ENCODE measurements at places on chromosomes 4 and X.
A peak's percentile ranks its signal among the peaks of the same experiment; 100 is the strongest.

- DNase-seq, result no peak
Observed at GRCh38 chr4:93776386-93777080, 52.0 kb upstream of the ATOH1 start.

- DNase-seq, result no peak
Observed at GRCh38 chrX:10062352-10062751, 94.4 kb upstream of the CLCN4 start.

GRCh38 chr4:116838609-116839008, 246.8 kb downstream of the TRAM1L1 start:
- no peak for DNase-seq

- no peak for DNase-seq
Observed at GRCh38 chrX:9899640-9900111, 67.5 kb upstream of the CLDN34 start.

GRCh38 chrX:120752431-120753082, 122.7 kb upstream of the C1GALT1C1 start:
- DNase-seq, result no peak

GRCh38 chr4:13640149-13640940, 12.8 kb upstream of the BOD1L1 start:
- no peak for DNase-seq

DNA sequence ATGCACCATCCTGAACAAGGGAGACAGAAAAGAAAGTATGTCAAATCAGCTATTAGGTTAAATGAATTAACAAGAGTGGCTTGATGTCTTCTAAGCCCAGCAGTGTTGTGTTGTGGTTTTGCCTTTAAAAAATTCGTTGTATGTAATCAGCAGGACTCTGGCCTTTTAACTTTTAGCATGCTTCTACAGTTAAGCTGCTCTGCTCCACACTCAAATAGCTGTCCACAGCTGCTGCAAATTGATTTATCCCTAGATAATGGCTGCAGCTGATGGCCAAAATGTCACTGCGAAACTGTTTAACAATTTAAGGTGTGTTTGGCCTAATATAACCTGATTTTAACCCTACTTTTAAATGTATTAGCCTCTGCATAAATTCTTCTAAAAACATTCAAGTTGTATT, 85.8 kb downstream of the CXXC4 start:
- no peak for DNase-seq

DNA sequence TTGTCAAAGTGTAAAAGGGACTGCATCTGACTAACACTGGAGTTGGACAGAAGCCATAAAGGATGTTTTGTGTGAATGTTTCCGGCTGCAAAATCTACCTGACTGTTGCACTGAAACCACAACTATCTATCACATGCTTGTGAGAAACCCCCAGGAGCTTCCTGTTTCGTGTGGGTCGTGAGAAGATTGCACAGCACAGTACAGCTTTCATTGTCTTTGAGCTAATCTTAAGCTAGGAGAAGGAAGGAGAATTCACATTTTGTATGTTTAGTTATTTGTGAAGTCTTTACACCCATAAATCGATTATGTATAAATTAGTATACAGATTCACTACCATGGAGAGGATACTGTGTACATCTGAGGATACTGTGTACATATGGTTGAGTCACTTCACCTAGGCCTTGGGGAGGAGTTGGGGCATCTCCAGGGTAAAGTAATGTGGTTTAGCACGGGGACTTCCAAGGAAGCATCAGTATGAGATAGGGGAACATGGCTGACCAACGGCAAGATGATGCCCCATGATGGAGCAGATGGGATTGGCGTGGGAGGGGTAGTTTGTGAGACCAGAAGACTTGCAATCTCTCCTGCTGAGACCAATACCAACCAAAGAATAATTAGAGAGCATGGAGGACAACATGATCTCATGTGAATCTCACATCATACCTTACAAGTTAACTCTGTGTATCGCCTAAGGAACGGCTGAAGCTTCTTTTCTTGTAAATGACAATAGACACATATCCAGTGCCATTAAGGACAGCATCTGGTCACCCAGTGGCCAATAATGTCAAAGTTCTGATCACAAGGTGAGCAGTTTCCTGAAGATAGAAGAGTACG, 43.1 kb upstream of the FAM9C start:
- DNase-seq, result peak; percentile 92

GRCh38 chr4:121256887-121257466, 92.9 kb upstream of the TNIP3 start:
- no peak for DNase-seq

GRCh38 chrX:39174772-39175417, 373.6 kb downstream of the MID1IP1 start:
- peak; percentile 23 for DNase-seq

DNA sequence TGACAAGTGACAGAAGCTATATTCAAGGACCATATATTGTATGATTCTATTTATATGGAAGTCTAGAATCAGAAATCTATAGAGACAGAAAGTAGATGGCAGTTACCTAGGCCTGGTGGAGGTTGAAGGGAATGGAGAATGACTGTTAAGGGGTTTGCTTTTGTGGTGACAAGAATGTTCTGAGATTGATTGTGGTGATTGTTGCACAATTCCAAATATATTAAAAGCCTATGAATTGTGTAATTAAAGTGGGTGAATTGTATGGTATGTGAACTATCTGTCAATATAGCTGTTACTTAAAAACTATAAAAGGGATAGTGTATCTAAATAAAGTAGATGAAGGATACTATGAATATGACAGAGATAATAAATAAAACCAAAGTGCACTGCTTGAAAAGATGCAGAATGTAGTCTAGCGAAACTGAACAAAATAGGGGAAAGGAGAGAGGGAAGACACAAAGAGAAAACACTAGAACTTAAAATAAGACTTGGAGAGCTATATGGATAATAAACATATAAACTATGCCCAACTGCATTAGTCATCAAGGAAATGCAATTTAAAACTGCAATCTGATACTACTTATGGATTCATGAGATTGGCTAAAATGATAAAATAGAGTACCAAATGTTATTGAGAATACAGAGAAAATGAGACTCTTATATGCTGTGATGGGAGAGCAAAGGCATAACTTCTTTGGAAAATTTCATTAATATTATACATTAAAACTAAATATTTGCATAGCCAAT, 82.1 kb upstream of the BANK1 start:
- no peak for DNase-seq

DNA sequence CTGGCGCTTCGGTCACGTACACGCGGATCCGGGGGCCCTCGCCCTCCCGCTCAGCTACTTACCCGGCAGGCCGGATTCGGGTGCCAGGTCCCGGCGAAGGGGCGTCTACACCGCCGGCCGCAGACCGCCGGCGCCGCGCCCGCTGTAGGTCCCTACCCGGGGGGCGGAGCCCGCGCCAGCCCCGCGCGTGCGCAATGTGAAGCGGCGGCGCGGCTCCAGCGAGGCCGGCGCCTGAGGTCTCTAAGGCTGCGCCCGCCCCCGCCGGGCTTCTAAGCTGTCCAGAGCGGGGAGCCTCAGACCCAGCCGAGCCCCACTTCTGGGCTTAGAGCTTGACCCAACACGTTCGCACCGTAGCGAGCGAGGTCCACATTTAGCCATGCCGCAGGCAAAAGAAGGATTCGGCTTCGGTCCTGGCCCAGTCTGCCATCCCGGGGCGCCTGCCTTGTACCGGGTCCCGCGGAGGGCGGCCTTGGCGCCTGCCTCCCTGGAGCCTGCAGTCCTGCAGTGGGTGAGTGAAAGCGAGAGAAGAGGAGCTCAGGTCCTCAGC, at the start of gene ZNF518B:
TSS of gene ZNF518B (minus strand) at position 172 of the 547 bp plus-strand sequence. CDS start 11,098 bp downstream, outside the sequence.
- peak; percentile 65 for DNase-seq

DNA sequence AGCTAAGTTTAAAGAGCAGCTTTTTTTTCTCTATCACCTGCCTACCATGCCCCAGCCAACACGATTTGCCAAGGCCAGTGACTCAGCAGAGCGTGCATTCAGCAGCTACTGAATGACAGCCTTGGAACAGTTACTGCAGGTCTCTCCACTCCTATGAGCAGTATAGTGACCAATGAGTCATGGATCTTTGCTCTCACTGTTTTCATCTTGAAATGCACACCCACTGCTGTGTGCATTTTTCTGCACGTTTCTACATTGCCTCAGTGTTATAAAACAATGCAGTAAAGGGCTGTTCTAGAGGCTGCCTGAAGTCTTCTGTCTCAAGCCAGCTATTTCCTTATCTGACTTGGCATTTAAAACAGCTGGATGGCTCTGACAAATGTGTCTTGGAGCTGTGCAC, 66.0 kb upstream of the C4orf54 start:
- peak; percentile 4 for DNase-seq

DNA sequence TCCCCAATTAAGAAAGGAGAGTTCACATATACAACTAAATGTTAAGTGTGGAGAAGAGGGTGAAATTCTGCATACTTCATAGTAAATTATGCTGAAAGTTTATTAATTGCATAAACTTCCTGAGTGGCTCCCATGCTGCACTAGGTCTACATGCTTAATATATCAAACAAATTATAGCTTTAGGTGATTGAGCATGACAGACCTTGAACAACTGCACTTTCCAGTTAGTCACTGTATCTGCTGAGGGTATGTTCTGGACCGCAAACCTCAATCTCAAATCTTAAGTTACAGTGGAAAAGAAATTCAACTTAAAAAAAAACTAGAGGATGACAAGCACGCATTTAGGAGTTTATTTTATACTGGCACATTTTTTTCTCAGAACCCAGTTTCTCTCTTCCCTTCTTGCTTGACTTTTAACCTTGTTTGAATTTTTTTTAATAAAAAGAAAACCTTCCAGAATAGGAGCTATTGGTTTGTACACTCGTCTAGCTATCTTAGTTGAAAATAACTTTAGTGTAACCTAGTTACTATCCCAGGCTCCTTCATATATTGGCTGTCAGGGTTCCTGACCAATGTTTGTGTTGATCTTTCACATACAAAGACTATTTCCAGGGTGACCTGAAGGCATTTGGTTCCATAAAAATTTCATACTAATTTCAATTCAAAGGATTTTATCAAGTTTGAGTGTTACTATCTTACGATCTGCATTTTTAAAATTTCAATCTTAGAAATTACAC, 10.2 kb upstream of the FAM120C start:
- no peak for DNase-seq

DNA sequence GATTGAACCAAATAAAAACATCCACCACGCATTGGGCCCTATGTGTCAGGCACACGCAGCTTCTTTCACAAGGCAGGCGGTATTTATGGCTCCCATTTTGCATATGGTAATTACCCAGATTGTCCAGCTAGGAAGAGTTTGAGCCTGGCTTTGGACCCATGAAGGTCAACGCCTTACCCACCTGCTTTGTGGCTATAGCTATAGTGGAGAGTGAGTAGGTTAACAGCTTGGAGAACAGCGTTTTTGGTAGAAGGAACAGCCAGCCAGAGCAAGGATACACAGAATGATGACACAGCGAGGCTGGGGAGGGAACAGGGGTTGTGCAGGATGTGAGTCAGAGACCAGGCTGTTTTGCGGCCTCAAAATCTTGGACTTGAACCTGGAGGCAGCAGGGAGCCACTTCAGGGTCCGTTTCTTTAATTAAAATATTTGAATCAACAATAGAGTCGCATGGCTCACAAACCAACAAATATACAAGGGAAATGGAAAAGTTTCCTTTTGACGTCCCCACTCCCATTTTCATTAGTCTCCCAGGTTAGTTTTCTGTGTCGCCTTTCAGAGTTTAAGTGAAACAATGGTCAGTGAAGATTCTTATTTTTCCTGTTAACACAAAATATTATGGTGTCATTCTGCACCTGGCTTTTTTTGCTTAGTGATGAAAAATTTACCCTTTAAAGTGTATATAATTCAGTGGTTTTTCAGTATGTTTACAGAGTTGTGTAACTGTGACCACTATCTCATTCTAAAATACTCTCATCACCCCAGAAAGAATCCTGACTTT, 118.2 kb upstream of the STX18 start:
- DNase-seq, result no peak

DNA sequence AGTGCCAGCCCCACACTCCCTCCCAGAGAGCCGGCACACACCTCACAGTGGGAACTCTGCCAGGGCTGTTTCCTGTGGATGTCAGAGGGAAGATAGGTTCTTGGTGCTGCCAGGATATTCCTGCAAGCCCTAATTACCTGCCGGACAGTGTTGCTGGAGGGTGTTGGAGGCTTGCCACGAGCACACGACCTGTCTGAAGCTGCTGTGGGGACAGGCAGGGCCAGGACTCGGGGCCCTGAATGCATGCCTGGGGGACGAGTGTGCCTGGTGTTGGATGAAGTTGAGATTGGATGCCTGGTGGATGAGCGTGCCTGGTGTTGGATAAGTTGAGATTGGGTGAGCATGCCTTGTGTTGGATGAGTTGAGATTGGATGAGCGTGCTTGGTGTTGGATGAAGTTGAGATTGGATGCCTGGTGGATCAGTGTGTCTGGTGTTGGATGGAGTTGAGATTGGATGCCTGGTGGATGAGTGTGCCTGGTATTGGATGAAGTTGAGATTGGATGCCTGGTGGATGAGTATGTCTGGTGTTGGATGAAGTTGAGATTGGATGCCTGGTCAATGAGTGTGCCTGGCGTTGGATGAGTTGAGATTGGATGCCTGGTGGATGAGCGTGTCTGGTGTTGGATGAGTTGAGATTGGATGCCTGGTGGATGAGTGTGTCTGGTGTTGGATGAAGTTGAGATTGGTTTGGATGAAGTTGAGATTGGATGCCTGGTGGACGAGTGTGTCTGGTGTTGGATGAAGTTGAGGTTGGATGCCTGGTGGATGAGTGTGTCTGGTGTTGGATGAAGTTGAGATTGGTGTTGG, 23.2 kb upstream of the UVSSA start:
- no peak for DNase-seq

DNA sequence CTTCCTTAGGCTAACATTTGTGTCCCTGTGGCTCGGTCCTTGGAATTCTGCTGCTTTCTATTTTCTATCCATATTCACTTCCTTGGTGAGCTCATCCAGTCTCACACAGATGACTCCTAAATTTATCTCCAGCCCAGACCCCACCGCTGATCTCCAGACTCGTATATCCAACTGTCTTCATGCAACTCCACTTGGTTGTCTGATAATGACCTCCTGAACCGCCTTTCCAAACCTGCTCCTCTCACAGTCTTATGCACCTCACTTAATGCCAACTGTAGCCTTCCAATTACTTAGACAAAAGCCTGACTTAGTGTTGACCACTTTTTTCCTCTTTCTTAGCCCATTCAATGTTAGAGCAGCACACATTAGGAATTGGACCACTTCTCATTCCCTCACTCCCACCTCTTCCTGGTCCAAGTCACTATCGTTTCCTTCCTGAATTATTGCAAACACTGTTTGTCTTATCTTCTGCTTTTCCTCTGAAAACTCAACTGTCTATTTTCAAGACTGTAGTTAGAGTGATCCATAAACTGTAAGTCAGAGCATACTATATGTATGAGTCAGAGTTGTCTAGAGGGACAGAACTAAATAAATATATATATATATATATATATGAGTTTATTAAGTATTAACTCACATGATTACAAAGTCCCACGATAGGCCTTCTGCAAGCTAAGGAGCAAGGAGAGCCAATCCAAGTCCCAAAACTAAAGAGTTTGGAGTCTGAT, 292.5 kb downstream of the UNC5C start:
- DNase-seq, result no peak

GRCh38 chr4:113616443-113616842, 145.1 kb downstream of the CAMK2D start:
- no peak for DNase-seq

- DNase-seq, result no peak
Observed at GRCh38 chr4:36316607-36317006, 35.2 kb downstream of the DTHD1 start.

Data from CD14-positive monocyte (primary cell).